ENCODE measurements at places on chromosomes 4 and X. TPM values are rescaled to one million over a fixed set of nuclear protein-coding genes. Genes with fewer than 3 reads are reported as not detected.
A peak's percentile ranks its signal among the peaks of the same experiment; 100 is the strongest.

FAM53A gene
- total RNA-seq: 0.49 TPM

ZNF711 gene
- 1.5 TPM for total RNA-seq

LRP2BP gene
- total RNA-seq: 0.40 TPM

- no peak for DNase-seq
These were observed 2089.6 kb upstream of the TENM3 start for GRCh38 chr4:180153587-180153986.

DNA sequence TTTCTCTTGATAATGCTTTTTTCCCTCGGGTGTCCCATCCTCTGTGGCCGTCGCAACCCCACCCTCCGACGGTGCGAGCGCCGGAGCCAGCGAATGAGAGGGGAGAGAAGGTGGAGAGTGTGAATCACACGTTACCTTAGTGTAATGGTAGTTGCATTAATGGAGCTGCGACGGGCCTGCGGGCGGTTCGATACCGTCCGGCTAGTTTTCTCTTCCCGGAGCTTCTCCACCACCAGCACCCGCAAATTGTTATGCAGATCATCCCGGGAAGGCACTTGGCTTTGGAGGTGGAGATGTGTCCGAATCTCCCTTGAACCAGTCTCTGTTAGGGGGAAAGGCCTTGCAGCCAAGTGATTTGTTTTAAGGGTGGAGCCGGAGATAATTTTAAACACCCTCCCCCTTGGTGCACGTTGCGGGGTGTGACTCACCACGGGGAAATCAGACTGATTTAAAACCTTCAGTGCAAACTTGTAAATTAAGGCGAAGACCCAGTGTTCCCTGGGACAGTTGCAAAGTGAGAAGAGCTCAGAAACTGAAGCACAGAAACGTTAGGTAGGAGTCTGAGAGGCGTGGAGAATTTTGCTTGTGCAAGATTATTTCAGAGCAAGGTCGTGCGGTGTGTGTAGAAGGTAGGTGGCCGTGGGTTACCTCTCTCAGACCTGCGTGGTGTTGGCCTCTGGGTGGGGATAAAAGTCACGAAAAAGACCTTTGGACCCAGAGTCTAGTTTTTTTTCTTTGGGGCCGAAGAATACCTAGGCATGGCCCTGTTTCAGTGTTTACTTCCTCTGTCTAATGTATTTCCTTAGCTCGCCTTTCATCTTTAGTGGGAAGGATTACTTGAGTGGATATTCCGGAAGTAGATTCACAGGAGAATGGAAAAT is 1.3 kb downstream of the AFF1 start:
- peak; percentile 75 for DNase-seq

DNA sequence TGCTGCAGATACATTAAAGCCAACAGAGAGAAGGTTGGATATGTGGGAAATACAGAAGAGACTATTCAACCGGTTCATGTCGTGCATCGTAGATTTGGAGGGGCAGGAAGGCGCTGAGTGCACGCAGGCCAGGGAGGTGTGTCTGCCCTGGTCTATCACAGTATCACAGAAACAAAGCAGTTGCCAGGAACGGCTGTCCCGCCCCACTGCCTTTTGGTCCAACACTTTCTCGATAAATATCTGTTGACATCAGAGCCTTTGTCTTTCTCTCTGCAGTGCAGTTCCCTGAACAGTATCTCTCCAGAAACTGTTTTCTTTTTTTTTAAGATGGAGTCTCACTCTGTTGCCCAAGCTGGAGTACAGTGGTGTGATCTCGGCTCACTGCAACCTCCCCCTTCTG is 151.1 kb upstream of the BCOR start:
- DNase-seq: no peak

GRCh38 chrX:139077281-139078250 is 366.0 kb upstream of the FGF13 start:
- no peak for DNase-seq

DNA sequence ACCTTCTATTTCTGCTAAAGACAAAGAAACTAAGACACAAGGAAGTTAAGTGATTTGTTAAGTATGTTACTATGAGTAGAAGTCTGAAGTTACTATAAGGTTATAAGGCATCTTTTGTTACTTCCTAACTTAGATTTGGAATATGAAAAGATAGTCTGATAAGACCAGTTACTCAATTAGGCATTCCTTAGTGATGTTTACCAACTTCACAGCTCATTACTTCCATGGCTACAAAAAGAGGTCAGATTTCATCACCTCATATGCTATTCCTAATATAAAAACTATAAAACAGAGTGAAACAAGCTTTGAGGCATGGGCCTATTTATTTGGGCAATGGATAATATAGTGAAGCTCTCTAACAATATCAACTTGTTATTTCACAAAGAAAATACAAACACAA is 143.1 kb downstream of the TBCK start:
- no peak for DNase-seq

GRCh38 chr4:62439051-62439450 is 1238.9 kb downstream of the ADGRL3 start:
- DNase-seq: no peak

- no peak for DNase-seq
These were observed 33.0 kb upstream of the RAPGEF2 start for GRCh38 chr4:159069922-159070321.

- DNase-seq: no peak
These were observed 185.9 kb downstream of the SLC4A4 start for GRCh38 chr4:71524756-71525155.

Measured in left colon (tissue), 2 donors.